ENCODE measurements at places on chromosomes 1 and 21.

DNA sequence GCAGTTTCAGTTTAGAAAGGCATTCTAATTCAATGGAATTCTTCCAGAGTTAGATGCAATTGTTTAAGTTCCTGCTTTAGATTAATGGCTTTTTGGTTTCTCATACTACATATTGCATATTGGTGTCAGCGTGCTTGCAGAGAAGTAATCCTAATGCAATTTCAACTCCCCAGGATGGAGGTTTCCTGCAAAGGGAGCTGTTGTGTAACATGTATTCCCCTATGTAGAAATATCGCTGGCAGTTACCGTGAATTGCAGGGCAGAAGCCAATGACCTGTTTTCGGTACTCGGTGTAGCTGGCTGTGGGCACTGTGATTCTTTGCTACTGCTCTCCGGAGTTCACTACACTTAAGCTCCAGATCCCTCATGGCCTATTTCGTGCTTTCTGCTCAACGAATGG lies 256.1 kb upstream of the PTBP2 start:
- DNase-seq, result no peak

- DNase-seq, result peak; percentile 22
Measured at GRCh38 chr1:116147114-116147510, 35.9 kb downstream of the MAB21L3 start.

GRCh38 chr1:224544346-224545110 lies 71.6 kb upstream of the CNIH3 start:
- no peak for DNase-seq

- DNase-seq, result no peak
Measured at GRCh38 chr21:16072737-16073136, 343.0 kb downstream of the USP25 start.

DNA sequence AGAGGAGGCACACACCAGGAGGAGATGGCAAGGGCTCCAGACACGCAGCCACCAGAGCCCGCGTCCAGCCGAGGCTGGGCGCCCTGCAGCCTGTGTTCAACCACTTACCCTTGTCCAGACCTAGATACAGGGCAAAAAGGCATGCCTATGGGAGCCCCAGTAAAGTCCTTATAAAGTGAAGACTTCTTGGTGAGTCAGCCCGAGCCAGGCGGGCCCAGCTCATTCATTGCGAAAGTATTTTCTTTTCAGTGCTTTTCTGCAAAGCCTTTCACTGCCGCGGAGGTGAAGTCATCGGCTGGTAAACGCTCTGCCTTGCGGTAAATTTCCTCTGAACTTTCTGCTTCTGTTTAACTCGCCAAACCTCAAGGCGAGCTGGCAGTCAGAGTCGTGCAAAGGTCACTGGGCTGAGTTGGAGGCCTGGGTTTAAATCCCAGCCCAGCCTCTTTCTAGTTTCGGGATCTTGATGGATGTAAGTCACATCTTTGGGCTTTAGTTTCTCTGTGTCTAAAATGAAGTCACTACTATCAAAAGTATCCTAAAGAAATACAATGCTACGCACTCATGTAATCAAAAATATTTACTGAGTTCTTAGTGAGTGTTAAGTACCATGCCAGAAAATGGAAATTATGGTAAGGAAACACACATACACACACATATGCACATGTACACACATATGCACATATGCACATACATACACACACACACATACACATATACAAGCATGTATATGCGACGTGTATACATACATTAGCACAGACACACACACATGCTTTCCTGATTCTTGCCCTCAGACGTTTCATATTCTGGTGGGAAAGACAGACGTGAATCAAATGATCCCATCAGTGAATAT lies 54.7 kb upstream of the IFFO2 start:
- peak; percentile 68 for DNase-seq

Data from left forelimb (tissue), 1 donor.